ENCODE measurements at places on chromosomes 1 and 21. TPM values are rescaled to one million over a fixed set of nuclear protein-coding genes. Genes with fewer than 3 reads are reported as not detected.

The SPRR2B gene
- total RNA-seq: not detected

The C4BPB gene
- total RNA-seq: 3.7 TPM

The PLA2G2A gene
- 200 TPM for total RNA-seq

DNA sequence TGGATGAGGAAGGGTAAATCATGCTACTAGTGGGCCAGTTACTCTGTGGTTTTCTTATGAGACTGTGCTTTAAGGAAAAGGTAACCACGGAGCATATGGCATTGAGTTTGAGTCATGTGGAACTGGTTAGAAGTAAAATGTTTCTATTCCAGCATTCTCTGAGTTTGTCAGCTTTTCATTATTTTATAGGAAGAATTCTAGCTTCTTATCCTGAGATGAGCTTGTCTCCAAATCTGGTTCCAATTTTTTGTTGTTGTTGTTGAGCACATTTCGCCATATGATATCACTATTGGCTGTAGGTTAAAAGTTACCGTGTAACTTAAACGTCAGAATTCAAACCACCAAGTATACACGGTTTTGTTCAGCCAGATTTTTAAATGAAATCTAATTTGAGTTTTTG lies 69.9 kb downstream of the ATF6 start:
- no peak for DNase-seq
- no peaks in the 10 kb centered on the region for H3K36me3 ChIP-seq
- no peak overlapping the region for H3K4me3 ChIP-seq
- peaks cover 7% of the 10 kb centered on the region for H3K4me1 ChIP-seq

Data from thoracic aorta (tissue), 2 donors.